ENCODE measurements at places on chromosomes 13 and 19.

GRCh38 chr19:32023564-32023832 is 321.9 kb upstream of the ZNF507 start:
- DNase-seq: no peak

DNA sequence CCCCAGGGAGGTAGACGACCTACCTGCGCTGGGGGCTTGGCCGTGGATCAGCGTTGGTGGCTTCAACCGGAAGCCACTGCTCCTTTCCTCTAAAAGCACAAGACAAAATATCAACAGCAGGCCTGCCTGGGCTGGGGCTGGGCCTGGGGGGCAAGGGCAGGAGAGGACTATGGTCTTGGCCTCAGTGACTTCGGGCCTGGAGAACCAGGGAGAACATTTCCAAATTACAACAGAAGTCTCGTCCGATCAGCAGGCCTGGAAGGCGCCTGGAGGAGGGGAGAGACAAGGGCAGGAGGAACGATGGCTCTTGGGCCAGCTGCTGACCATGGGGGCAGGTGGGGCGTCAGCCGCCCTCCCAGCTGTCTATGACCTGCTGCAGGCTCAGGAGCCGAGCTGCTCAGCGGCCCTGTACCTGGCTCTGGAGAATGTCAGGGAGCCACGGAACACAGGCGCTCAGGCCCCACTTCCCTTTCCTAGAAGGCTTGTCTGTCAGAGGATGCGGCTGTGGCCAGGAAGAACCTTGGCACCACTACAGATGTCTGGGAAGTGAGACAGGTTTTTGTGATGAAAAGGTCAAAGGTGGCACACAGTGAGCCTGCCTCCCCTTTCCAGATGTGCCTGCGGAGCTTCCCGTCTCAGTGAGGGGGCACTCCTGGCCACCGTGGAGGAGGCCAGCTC is 19.5 kb downstream of the CAPS start:
- DNase-seq: no peak

- no peak for DNase-seq
Observed at GRCh38 chr19:49631610-49632192, 8.2 kb downstream of the RRAS start.

DNA sequence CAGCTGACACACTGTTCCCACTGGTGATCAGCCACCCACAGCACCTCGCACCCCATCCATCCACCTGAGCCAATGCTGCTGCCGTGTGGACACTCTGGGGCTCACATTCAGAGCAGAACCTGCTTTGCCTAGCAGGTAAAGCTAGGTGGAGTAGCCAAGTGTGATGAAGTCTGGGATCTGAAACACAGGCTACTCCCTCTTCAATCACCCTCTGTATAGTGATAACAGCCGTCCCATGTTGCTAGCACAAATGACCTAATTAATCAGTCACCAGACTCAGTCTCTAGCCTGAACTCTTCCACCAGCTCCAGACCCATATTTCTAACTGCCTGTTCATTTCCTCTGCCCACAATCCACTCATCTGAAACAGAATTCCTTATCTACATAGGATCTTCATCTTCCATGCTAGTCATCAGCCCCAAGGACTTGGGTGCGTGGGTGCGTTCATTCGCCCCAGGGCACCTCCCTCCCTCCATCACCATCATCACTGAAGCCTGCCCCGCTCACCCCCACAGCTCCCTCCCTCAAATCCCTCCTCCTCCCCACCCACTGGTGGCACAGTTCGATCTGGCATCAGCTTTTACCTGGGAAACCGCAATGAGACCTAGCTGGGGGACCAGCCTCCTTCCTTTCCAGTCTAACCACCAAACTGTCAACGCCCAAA is 19.8 kb downstream of the STK24 start:
- no peak for DNase-seq

DNA sequence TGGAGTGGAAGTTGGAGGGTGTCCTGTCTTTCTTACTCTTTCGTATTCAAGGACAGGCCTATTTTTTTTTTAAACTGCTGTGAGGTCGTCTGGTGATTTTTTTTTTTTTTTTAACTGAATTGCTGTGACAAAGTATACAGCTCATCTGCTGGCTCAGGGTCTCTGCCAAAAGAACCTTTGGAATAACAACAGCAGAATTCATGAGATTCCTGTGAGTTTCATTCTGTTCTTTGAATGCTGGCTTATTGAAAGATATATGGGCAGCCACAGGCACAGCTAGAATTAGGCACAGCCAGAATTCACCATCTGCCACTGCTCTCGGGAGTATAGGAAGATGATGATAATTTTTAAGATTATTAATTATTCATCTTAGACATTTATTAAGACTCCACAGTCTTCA is 21.4 kb upstream of the FRY start:
- no peak for DNase-seq

DNA sequence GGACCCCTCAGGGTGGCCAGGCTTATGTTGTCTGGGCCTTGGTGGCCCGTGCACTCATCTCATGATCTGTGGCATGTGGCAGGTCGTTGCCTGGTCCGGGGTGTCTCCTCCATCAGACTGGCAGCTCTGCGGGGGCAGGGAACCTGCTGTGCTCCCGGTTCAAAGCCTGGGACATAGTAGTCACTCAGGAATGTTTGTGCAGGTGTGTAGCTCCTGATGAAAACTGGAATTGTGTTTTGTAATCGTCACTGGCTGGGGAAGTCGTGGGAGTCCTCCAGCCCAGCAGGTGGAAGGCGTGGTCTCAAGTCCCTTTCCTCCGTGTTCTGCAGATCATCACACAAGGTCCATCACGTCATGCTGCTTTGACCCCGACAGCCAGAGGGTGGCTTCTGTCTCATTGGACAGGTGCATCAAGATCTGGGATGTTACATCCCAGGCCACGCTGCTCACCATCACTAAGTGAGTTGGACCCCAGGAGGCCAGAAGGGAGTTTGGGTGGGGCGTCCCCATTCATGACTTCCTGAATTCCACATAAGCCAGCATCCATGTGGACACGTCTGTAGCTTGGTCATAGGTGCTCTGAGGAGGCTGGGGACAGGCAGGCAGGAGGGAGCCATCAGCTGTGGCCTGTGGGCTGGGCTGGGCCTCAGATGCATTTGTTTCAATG is 19.1 kb downstream of the WDR88 start:
- DNase-seq: no peak
